Aorta (tissue), 5 donors: ENCODE measurements at places on chromosomes 12 and 14.
A peak's percentile ranks its signal among the peaks of the same experiment; 100 is the strongest.

DNA sequence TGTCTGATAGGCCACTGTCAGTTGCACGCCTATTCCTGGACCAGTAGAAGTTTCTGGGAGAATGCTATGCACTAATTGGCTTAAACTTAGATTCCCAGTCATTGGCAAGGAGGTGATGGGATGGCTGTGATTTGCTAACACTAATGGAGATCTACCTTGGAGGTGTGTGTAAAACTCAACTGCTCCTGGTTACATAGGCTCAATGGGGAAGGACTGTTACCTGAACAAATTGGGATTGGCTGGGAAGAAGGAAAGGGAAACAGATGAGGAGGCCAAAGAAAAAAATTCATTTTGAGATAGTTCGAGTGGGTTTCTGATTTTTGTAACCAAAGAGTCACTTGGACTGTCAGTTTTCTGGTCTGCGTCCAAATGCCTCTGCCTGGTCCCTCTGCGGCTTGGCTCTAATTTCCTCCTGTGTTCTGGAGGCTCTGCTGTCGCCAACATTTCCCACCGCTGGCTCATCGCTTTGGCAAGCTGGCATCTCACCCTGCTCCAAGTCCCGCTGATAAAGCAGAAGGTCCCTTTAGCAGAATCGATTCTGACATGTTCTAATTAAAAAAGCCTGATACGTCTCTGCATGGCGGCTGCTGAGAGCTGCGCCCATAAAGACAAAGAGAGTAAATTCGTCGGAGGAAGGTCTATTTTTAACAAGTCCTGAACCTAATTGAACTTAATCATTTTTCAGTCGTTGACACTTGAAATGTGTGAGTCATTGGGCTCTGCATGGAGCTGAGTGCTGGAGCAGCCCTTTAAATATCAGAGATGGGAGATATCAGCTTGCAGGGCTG is 2.0 kb upstream of the CCDC63 start:
- DNase-seq: peak; percentile 85

- DNase-seq: no peak
Measured at GRCh38 chr14:55274146-55274545, 2.9 kb downstream of the FBXO34 start.

DNA sequence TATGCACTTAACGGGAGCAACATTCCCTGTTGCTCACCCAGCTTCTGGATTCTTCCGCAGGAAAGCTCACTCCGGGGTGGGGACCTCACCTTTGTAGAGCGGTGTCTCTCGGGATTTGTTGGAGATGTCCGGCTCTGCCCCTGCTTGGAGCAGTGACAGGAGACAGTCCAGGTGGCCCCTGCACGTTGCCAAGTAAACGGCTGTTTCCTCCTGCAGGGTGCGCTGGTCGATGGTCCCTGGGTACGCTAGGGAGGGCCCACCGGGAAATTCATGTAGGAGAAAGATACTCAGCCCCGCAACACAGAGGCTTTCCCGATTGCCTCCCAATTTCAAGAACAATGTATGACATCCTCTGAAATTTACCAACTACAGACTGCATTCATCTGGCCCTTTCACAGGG is 23.1 kb downstream of the ASB2 start:
- DNase-seq: no peak

DNA sequence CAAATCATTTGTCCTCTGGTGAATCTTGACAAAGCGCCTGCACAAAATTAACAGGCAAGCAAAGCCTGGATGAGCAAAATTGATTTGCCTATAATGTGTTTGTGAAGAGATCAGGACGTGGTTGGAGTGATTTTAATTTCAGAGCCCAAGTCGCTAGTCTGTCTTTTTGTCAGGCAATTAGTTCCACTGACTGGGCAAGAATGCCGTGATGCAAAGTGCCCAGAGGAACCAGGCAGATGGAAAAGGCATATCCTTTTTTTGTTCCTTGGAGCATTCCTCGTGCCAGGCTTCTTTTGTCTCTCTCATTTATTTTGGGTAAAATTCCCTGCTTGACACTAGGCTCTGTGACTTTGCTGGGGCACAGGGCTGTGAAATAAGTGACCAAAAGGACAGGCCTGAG is 65.9 kb upstream of the CCDC198 start:
- no peak for DNase-seq

DNA sequence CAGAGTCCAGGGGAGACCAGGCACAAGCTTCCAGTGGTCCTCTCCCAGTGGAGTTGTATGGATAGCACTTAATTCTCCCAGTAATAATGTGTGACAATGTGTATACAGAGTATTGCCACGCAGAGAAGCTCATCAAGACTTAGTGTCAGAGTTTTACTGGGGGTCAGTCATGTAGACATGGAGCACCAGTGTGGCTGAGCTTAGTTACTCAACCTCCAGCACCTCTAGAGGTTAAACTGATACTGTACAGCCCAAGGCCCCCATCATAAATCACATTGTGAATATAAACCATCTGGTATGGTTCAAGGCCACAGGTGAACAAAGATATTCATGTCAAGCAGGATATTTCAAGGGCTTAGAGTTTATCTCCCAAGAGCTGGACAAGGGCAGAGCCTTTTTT is 378.1 kb upstream of the TMPO start:
- DNase-seq: no peak

DNA sequence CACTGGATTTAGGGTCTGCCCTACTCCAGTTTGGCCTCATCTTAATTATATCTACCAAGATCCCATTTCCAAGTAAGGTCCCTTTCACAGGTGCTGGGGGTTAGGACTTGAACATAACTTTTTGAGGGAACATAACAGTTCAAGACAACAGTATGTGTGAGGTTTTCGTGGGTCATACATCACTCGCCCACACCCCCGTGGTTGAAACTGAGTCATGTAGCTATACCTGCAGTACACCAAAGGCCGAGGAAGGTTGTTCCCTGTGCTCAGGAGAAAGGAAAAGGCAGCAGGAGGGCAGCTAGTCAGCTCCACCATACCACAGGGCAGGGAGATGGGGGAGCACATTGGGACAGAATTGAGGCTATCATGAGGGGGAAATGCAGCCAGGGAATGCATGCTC is 167.0 kb downstream of the PPM1H start:
- DNase-seq: no peak

DNA sequence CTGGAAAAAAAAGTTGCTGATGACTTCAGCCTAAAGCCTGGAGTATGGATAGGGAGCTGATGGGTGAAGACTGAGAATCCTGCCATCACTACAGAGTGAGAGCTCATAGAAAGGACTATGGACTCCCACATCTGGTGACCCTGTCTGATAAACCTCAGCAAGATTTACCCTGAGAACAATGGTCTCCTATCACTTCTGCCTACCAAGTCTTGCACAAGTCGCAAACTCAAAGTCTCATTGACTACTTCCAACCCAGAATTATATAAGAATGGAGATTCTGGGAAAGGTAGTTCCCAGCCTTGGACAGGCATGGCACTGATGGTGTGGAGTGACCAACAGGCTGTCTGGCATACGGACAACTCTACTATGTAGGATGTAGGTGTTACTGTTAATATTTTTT is 9.7 kb upstream of the MDM1 start:
- DNase-seq: no peak

DNA sequence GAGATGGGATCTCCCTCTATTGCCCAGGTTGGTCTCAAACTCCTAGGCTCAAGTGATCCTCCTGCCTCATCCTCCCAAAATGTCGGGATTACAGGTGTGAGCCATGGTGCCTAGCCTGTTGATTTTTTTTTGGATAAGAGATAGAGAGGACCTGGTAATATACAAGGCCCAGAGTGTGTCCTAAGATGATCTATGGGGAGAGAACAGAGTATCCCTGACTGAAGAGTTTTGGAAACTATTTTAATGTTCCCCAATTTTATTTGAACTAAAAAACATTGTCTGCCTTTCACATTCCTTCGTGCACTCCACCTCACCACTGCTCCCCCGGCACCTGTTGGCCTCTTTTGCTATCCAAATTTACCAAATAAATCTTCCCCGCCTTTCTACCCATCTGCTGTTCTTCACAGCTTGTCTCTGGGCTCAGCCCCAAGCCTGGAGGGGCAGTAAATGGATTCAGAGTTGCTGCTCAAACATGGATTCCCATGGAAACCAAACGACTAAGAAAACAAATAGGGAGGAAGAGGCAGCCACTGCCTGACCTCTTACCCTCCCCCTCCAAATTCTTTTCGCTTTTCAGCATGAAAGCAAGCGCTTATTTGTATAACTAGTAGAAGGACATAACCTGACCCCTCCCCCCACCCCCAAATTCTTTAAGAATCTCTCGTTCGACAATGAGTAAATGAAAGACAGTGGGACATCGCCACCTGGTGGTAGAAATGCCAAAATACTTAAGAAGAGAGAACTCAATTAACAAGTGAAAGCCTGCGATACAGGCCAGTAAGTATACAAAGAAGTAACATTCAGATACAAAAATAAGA is 22.6 kb downstream of the OR10G3 start:
- peak; percentile 56 for DNase-seq

DNA sequence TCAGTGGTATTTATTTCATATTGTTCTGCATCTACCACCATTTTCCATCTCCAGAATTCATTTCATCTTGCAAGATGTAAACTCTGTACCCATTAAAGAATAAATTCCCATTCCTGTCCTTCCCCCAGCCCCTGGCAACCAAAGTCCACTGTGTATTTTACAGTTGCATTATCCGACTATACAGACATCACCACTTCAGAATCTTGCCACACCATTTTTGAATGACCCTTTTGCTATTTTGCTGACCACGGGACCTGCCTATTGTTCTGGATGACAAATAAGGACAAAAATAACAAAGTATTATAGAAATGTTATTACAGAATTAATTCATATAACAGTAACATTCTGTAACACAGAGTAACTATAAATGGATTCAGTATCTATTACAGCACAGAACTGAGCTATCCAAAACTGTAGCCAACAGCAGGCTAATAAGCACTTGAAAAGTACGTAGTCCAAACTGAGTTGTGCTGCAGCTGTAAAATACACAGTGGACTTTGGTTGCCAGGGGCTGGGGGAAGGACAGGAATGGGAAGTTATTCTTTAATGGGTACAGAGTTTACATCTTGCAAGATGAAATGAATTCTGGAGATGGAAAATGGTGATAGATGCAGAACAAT is 61.3 kb downstream of the CDK17 start:
- DNase-seq: no peak

DNA sequence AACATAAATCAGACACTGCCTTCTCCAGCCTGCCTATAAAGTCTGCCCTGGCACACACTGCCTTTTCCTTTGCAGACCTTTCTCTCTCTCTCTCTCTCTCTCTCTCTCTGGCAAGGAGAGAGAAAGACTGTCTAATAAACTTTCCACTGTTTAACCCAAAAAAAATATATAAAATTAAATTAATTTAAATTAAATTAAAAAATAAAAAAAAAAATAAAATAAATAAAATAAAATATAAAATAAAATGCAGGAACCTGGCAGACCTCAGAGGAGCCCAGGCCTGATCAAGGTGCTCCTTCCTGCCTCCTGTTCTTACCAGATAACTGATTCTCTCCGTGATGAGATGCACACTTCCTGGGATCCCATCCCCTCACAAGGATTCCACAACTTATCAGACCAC is 103.9 kb upstream of the VASH1 start:
- DNase-seq: no peak

- DNase-seq: no peak
Measured at GRCh38 chr14:63421226-63421625, 102.5 kb upstream of the GPHB5 start.
